GOT3 (cell line): ENCODE measurements at places on chromosomes 12 and 14.

DNA sequence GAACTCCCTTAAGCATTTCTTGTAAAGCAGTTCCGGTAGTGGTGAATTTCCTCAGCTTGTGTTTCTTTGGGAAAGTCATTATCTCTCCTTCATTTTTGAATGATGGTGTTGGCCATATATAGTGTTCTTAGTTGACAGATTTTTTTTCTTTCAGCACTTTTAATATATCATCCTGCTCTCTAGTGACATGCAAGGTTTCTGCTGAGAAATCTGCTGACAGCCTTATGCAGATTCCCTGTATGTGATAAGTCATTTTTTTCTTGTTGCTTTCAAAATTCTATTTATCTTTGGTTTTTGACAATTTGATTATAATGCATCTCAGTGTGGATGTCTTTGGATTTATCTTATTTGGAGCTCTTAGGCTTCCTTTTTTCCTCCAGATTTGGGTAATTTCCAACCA, 135.7 kb downstream of the PTPRO start:
- DNase-seq, result no peak

DNA sequence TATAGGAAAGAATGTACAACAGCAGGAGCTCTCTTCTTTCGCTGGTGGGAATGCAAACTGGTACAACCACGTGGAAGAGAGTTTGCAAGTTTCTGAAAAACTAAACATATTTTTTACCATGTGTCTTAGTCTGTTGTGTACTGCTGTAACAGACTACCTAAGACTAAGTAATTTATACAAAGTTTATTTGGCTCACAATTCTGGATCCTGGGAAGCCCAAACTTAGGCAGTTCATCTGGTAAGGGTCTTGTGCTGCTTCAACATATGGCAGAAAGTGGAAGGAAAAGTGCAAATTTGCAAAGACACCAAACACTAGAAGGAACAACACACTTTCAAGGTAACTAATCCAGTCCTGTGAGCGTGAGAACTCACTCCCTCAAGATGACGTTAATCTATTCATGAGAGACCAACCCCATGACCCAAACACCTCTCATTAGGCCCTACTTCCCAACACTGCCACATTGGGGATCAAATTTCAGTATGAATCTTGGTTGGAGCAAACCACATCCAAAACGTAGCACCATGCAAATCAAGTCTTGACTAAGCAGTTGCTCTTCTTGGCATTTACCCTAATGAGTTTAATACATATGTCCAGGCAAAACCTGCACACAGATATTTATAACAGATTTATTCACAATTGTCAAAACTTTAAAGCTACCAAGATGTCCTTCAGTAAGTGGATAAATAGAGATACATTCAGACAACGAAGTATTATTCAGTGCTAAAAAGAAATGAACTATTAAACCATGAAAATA, 481.9 kb upstream of the FOXG1 start:
- DNase-seq, result no peak

GRCh38 chr14:95486875-95487668, 29.4 kb downstream of the SYNE3 start:
- no peak for DNase-seq

DNA sequence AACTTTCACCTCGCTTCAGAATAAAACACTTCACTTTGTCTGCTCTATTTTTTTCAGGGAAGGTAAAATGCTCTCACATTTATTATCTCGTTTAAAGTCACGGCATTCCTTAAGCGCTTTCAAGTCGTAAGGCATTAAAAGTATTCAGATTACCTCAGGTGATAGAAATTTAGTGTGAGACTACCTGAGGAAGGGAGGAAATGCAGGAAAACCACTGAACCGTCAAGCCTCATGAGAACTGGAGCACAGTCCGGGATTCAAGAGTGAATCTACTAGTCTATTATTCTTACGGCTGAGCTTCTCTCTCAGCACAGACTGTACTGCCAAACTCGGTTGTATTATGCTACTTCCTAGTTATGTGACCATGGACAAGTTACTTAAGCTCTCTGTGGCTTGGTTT, 8.3 kb upstream of the PPFIBP1 start:
- no peak for DNase-seq

GRCh38 chr12:28257411-28257810, 67.2 kb downstream of the CCDC91 start:
- no peak for DNase-seq

GRCh38 chr12:28222081-28222700, 31.9 kb downstream of the CCDC91 start:
- DNase-seq, result no peak

- no peak for DNase-seq
Observed at GRCh38 chr12:130665753-130666152, 50.3 kb downstream of the RIMBP2 start.

- no peak for DNase-seq
Observed at GRCh38 chr14:84814391-84814790, 715.6 kb upstream of the FLRT2 start.

DNA sequence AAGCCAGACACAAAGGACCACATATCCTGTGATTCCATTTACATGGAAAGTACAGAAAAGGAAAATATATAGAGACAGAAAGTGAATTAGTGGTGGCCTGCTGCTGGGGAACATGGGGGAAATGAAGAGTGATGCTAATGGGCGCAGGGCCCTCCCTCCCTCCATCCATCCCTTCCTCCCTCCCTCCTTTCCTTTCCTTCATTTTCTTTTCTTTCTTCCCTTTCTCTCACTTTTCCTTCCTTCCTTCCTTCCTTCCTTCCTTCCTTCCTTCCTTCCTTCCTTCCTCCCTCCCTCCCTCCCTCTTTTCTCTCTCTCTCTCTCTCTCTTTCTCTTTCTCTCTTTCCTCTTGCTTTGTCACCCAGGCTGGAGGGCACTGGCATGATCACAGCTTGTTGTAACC, 37.3 kb downstream of the ARL6IP4 start:
- DNase-seq, result no peak

- no peak for DNase-seq
Observed at GRCh38 chr14:29444216-29444615, 483.4 kb downstream of the PRKD1 start.

DNA sequence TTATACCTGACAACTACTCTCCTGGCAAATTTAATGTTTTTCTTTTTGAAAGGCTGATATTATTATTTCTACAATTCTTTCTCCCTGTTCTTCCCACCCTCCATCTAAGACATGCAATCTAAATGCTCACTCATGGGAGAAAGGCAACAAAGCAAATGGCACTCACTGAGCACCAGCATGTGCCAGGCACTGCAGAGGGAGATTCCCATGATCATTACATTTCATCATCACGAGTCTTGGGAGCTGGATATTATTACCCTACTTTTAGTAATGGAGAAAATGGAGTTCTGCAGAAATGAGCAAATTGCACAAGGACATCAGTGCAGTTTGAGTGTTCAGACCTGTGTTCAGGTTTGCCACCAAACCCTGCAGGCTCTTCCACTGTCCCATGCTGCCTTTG, 27.9 kb downstream of the PPM1H start:
- DNase-seq, result no peak

GRCh38 chr12:108099073-108099472, 30.0 kb upstream of the WSCD2 start:
- no peak for DNase-seq
